ENCODE measurements at places on chromosomes 11 and 22.

- peaks cover 47% of the 10 kb centered on the region for H3K27me3 ChIP-seq
- H3K4me1 ChIP-seq = no peaks in the 10 kb centered on the region
- no peak overlapping the region for H3K27ac ChIP-seq
Measured at GRCh38 chr11:61193596-61193995, 9.7 kb upstream of the PGA3 start.

DNA sequence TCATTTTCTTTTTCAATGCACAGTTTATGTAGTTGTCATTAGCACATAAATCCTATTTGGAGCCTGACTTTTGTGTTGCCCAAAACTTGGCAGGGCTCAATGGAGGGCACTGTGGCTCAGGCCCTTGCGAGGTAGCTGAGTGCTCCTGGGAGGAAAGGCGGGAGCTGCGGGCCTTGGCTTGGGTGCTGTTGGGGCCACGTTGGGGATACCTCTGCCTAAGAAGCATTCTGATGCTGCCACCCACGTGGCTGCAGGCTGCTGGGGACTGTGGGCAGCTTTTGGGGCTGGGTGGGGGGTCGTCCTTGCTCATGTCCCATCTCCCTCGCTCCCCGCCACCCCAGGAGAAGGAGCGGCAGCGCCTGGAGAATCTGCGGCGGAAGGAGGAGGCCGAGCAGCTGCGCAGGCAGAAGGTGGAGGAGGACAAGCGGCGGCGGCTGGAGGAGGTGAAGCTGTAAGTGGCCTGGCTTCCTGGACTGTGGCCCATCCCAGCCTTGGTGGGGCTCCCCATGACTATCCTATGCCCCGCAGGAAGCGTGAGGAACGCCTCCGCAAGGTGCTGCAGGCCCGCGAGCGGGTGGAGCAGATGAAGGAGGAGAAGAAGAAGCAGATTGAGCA is 20.9 kb downstream of the INCENP start:
- H3K27ac ChIP-seq = no peak overlapping the region
- peaks cover 23% of the 10 kb centered on the region for H3K36me3 ChIP-seq
- H3K4me3 ChIP-seq = no peak overlapping the region

DNA sequence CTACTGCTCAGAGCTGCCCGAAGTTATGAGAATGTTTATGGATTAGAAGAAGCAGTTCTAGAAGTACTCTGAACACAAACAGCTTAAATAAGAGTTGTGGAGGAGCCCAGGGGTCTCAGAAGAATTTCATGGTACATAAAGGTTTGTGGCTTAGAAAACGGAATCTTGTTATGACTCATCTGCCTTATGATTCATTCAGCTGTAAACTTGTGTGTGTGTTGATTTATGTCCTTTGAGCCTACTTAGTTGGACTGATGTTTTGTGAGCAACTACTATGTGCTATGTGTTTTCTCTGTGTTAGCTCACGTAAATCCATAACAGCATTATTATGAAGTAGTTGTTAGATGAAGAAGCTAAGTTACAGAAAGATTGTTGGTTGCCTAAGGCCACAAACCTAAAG is 203.7 kb downstream of the PGR start:
- no peak overlapping the region for H3K4me3 ChIP-seq
- peak overlapping the region; percentile 16 for H3K27ac ChIP-seq
- no peaks in the 10 kb centered on the region for H3K36me3 ChIP-seq
- DNase-seq = peak; percentile 72

GRCh38 chr11:506995-507726 is at the start of gene RNH1:
TSS of gene RNH1 (minus strand) at chr11:507242. CDS start at chr11:502162, 5,080 bp downstream.
- H3K4me3 ChIP-seq = peak within 1 kb of the TSS; percentile 96
- H3K36me3 ChIP-seq = peaks cover 15% of the 10 kb centered on the region
- H3K27me3 ChIP-seq = peaks cover 9% of the 10 kb centered on the region
- H3K27ac ChIP-seq = peak within 1 kb of the TSS; percentile 100
- peak; percentile 93 for DNase-seq
- peaks cover 30% of the 10 kb centered on the region for H3K4me1 ChIP-seq

- H3K36me3 ChIP-seq = peaks cover 5% of the 10 kb centered on the region
- no peak for DNase-seq
- H3K4me3 ChIP-seq = no peak overlapping the region
- H3K27me3 ChIP-seq = peaks cover 38% of the 10 kb centered on the region
- H3K27ac ChIP-seq = no peak overlapping the region
Measured at GRCh38 chr11:120880498-120881175, 143.3 kb upstream of the TBCEL start.

- H3K36me3 ChIP-seq = peaks cover 27% of the 10 kb centered on the region
- peaks cover 16% of the 10 kb centered on the region for H3K4me1 ChIP-seq
- no peak for DNase-seq
- peak overlapping the region; percentile 93 for H3K27ac ChIP-seq
- H3K27me3 ChIP-seq = peaks cover 4% of the 10 kb centered on the region
Measured at GRCh38 chr22:23895599-23896144, 1.5 kb downstream of the MIF start.

GRCh38 chr11:47946682-47947559 is 33.4 kb upstream of the PTPRJ start:
- peaks cover 47% of the 10 kb centered on the region for H3K4me1 ChIP-seq
- peaks cover 4% of the 10 kb centered on the region for H3K27me3 ChIP-seq
- peak; percentile 91 for DNase-seq
- H3K27ac ChIP-seq = peak overlapping the region; percentile 83

DNA sequence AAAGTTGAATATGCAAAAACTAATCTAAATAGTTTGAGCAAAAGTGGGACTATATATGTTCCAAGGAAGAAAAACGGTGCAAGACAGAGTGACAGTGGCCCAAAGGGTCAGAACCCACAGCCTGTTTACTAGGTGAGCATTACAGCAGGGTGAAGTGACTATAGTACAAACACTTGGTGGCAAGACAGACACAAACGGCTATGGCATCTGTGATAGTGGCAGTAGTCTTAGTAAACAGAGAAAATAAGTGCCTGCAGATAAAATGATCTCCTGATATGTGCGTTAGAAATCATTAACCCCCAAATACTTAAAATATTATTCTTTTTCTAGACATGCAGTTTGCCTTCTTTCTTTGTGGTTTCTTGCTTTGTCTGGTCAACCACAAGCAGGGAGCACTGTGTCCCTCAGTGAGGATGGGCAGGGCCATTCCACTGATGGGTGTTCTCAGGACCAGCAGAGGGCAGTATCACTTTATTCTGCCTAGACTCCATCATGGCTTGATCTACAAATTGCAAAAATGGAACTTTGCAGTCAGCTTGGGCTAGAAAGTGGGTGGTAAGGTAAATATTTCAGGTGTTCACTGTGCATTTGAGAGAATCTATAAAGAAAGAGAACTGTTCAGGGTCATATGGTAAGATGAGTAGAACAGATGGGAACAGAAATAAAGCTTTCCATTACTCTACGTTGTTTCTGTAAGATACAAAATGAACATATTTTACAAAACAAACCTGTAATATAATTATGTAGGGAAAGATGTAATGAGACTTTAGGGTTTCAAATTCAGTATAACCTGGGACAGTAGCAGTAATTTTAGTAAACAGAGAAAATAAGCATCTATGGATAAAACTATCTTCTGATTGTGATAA is 198.2 kb downstream of the SWAP70 start:
- peak overlapping the region; percentile 18 for H3K4me3 ChIP-seq
- H3K27ac ChIP-seq = peak overlapping the region; percentile 20
- H3K36me3 ChIP-seq = peaks cover 8% of the 10 kb centered on the region
- DNase-seq = peak; percentile 70

GRCh38 chr11:132037956-132038355 is 667.5 kb downstream of the NTM start:
- H3K27me3 ChIP-seq = no peaks in the 10 kb centered on the region
- no peak overlapping the region for H3K27ac ChIP-seq
- peaks cover 73% of the 10 kb centered on the region for H3K4me1 ChIP-seq
- DNase-seq = no peak
- no peaks in the 10 kb centered on the region for H3K36me3 ChIP-seq
- H3K4me3 ChIP-seq = no peak overlapping the region
